ENCODE measurements at places on chromosomes 6 and 20. TPM values are rescaled to one million over a fixed set of nuclear protein-coding genes. Genes with fewer than 3 reads are reported as not detected.

CLIC5 gene
- 1.2 TPM for total RNA-seq

CAP2 gene
- total RNA-seq: 39.9 TPM

FHL5 gene
- 0.41 TPM for total RNA-seq

DNA sequence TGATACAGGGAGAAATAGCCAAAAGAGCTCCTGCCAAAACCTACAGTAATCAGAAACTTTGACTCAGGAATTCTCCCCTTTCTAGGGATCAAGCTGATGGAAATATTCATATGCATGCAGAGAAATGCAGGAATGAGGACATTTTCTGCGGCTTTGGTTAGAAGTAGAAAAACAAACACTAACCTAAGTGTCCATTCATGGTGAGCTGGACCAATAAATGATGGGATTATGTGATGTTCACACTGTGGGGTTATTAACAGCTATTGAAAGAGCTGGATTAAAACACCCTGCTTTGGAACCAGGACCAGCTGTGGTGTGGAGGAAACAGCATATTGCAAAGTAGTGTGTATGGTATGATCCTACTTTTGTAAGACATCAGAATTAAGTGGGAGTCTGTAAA lies 143.1 kb downstream of the SYCP2 start:
- DNase-seq: no peak

GRCh38 chr20:49052334-49052733 lies 6.2 kb downstream of the CSE1L start:
- DNase-seq: no peak

- DNase-seq: no peak
Observed at GRCh38 chr6:160142115-160142715, 20.6 kb downstream of the SLC22A1 start.

DNA sequence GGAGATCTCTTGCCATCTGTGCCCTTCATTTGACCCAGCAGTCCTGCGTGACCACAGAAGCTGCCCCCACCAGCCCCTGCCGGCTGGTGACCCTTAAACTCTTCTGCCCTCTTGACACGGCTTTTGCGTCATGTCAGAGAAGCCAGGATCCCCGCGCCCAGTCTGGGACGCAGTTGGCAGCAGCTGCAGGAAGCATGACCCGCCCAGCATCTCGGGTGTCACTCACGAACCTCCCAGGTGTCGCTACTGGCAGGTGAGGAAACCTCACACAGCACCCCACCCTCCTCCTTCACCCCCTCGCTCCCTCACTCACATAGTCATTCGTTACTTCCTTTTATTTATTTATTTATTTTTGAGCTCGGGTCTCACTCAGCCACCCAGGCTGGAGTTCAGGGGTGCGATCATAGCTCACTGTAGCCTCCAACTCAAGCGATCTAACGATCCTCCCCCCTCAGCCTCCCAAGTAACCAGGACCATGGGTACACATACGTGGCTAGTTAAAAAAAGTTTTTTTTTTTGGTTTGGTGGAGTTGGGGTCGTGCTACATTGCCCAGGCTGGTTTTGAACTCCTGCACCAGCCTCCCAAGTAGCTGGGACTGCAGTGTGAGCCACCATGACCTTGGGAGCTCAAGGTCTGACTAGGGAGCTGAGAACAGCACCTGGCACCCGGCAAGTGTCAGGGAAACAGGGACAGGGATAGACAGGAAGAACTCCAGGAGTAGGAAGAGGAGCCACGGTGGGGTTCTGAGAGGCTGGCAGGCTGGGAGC lies 14.1 kb upstream of the SPDEF start:
- no peak for DNase-seq

GLP1R gene
- total RNA-seq: 0.41 TPM

PHACTR3 gene
- 40.8 TPM for total RNA-seq

GRCh38 chr6:109455437-109456110 lies at the start of gene MICAL1:
Gene MICAL1 (minus strand): TSS chr6:109455772. CDS start chr6:109454196, 1,576 bp downstream.
- DNase-seq: peak; percentile 72

COX4I2 gene
- total RNA-seq: 1.2 TPM

GRCh38 chr6:34318499-34319470 lies 70.0 kb upstream of the SMIM29 start:
- no peak for DNase-seq

- DNase-seq: no peak
Observed at GRCh38 chr6:90765895-90766294, 179.0 kb upstream of the MAP3K7 start.

CFAP206 gene
- 2.0 TPM for total RNA-seq
